ENCODE measurements at places on chromosomes 2 and 18.

GRCh38 chr18:23228102-23229061, 93.1 kb downstream of the CABLES1 start:
- DNase-seq = no peak

DNA sequence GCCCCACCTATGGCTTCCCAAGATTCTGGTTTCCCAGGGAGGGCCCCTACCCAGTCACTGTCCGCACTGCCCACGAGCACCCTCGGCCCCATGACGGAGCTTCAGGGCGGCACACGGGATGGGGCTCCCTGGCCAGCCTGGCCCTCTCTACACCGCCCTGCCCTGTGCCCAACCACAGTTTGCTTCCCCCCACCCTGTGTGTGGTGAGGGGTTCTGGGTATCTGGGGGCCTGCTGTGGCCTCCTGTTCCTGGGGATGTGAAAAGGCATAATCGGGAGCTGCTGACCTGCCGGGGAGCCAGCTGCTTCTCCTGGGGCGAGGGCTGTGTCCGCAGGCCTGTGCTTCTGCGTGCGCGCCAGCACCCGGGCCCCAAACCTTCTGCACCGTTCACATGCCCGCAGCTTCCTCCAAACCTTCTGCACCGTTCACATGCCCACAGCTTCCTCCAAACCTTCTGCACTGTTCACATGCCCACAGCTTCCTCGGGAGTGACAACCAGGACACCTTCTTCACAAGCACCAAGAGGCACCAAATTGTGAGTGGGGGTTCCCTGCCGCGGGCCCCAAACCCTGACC, 12.4 kb downstream of the ANO7 start:
- no peak for DNase-seq

DNA sequence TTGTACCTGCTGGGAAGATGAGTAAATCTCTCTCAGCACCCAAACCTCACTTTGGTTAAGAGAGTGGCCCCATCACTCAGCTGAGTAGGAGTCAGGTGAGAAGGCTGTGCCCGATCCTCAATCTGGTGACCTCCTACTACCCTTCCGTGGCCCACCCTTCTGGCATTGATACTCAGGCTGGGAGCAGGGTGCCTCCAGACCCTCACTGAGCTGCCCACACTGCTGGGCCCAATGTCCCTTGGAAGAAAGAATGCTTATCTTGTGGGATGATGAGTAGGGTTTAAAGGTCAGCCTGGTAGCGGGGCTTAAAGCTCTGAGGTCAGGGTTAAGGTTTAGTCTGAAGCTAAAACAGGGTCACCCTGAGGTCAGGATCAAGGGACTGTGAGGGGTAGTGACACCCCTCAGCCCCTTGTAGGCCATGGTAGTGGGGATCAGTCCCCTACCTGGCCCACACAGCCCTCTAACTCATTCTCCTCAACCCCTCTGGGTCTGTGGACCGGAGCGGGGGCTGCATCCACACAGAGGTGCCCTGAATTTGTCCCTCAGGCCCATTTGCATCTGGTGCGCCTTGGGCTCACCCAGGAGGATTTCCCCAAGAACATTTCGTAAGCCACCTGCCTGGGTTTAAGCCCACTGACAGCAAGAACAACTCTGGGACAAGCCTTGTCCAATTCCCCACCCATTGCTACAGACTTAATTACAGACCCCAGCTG, 123.8 kb downstream of the CYP26B1 start:
- DNase-seq = no peak

- DNase-seq = no peak
Observed at GRCh38 chr2:168044176-168044575, 203.2 kb downstream of the STK39 start.

DNA sequence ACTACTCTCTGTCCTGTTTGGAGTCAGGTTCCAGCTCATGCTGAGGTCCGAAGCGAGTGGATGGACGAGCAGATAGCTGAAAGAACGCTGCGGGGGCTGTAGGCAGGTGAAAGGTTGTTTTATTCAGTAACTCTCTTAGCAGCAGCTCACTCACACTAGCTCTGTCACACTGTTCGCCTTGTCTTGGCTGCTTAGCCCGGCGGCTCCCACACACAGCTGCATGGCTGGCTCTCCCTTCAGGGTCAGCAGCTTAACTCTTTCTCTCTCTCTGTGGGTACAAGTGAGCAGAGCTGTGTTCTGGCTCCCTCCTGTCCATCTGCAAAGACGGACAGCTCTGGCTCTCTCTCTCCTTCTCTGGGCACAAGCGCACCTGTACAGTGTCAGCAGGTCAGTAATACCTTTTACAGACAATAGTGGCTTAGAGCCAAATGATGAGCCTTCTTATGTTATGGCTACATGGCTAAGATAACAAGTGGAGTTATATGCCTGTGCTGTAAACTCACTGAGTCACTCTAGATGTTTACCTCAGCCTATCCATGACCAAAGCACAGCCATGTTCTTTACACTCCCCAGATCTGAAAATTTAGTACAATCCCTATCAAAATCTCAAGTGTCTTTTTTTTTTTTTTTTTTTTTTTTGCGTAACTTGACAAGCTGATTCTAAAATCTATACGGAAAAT, 149.3 kb downstream of the GALNT1 start:
- DNase-seq = no peak

- no peak for DNase-seq
Observed at GRCh38 chr18:47389210-47389609, 137.8 kb upstream of the SKOR2 start.

- DNase-seq = no peak
Observed at GRCh38 chr2:179470992-179471391, 206.4 kb upstream of the SESTD1 start.

All from NCI-H2081 treated with DMSO at 0.1 percent for 48 hours (cell line).